ENCODE measurements at places on chromosomes 6 and 20.

DNA sequence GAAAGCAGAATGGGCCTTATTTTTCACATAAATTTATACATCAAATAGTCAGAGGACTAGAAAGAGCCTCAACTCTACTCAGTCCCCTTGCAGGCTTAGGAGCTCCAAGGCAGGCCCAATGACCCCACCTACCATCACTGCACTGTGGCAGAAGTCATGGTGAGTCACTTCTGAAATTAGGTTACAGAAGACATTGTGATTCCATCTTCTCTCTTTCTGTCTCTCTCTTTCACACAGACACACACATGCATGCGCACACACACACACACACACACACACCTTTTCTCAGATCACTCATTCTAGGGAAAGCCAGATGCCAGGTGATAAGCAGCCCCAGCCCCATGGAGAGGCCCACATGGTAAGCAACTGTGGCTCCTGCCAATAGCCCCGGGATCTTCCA lies 103.8 kb downstream of the C6orf118 start:
- no peak for DNase-seq

DNA sequence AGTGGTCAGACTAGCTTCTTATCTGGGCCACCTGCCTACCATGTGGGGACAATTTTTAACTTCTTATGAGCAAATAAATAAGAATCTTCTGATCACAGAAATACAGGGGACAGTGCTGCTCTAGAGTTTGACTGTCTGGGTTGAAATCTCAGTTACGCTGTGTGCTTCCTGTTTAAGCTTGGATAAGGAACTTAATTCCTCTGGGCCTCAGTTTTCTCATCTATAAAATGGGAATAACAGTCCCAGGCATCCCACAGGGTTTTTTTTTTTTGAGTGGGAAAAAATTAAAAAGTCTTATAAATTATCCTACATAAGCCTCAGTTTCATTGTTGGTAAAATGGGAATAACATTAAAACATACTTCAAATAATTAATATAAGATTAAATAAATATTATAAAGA lies 340.9 kb downstream of the ESR1 start:
- no peak for DNase-seq

DNA sequence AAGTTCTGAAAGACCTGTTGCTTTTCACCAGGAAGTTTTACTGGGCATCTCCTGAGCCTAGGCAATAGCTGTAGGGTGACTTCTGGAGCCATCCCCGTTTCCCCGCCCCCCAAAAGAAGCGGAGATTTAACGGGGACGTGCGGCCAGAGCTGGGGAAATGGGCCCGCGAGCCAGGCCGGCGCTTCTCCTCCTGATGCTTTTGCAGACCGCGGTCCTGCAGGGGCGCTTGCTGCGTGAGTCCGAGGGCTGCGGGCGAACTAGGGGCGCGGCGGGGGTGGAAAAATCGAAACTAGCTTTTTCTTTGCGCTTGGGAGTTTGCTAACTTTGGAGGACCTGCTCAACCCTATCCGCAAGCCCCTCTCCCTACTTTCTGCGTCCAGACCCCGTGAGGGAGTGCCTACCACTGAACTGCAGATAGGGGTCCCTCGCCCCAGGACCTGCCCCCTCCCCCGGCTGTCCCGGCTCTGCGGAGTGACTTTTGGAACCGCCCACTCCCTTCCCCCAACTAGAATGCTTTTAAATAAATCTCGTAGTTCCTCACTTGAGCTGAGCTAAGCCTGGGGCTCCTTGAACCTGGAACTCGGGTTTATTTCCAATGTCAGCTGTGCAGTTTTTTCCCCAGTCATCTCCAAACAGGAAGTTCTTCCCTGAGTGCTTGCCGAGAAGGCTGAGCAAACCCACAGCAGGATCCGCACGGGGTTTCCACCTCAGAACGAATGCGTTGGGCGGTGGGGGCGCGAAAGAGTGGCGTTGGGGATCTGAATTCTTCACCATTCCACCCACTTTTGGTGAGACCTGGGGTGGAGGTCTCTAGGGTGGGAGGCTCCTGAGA lies at the start of gene HFE:
TSS of gene HFE (plus strand) at position 146 of the 832 bp plus-strand sequence. CDS start at position 158, 12 bp downstream.
- DNase-seq = no peak

GRCh38 chr20:55175081-55175480 lies 699.7 kb downstream of the DOK5 start:
- DNase-seq = no peak
